Stimulated activated CD4-positive, alpha-beta T cell treated with anti-CD3 and anti-CD28 coated beads, TNF-alpha, amount 100 ng/mL, for 4 hours (primary cell): ENCODE measurements at places on chromosomes 4 and X.

DNA sequence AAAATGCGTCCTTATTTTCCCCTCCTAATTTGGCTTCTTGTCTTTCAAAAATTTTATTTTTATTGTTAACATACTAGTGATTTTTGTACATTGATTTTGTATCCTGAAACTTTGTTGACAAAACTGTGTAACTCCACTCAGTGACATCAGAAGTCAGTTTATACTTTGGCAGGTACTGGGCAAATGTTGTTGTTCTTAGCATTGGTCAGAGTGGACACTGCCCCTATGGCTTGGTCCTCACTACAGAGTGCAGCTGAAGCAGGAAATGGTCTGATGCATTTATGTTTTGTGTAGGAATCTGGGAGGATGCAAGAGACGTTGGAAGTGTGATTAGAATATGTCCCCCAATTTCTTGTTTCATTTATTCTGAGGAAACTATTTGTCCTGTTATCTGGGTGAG lies 205.5 kb upstream of the CENPE start:
- DNase-seq = no peak

DNA sequence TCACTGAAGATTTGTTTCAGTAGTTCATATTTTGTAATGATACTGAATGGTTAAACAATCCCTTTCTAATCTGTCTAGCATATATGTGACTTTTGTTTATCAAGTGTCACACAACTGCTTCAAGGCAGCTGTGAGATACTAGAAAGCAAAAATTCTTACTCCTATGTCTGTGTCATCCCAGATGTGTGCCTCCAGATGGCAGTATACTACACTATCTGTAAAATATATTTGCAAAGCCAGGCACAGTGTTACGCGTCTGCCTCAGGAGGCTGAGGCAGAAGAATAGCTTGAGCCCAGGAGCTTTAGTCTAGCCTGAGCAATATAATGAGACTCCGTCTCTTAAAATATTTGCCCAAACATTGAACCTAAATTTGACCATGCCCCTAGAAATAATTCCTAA lies 4.0 kb downstream of the NUDT10 start:
- DNase-seq = no peak

- DNase-seq = no peak
Measured at GRCh38 chr4:8585186-8585585, 5.0 kb downstream of the GPR78 start.

GRCh38 chr4:100042711-100043110 lies 92.6 kb upstream of the H2AZ1 start:
- DNase-seq = no peak

- no peak for DNase-seq
Measured at GRCh38 chr4:142554412-142554811, 291.7 kb downstream of the INPP4B start.

DNA sequence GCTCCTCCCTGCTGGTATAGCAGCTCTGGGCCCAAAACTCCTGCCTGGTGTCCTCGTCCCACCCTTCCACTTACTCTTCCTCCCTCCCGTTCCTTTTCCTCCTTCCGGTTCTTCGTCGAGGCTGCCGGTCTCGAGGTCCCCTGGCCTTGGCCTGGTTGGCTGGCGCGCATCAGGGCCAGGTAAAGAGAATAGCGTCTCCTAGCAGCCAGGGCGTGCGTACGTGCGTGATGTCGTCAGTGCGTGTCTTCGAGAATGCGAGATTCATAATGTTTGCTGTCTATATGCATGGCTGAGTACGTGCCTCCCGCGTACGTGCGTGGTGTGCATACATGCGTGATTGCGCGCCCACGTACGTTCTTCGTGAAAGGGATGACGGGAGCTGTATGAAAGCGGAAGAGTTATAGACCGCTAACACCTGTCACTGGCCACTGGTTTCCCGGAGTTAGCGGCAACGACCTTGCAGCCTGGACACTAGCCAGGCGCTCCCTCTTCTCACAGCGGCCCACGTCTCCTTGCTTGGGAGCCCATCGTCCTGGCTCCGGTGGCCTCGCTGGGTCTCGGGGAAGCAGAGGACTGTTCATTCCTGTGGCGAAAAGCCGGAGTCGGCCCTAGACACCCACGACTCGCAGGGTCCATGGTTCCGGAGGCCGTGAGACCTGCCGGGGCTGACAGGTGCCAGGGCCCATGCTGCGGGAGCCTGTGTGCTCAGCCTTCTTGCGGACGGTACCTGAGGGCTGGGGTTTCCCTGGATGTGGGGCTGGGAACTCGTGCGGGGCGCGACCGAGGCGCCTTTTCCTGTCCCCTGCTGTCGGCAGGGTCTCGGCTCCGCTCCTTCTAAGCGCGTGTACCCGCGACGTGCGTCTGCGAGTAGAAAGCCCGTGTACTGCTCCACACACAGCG lies at the start of gene EOLA1:
TSS of gene EOLA1 (plus strand) at position 392 of the 900 bp plus-strand sequence. CDS start 4,619 bp downstream, outside the sequence.
- DNase-seq = peak; percentile 57

GRCh38 chrX:39855748-39856129 lies 242.0 kb downstream of the BCOR start:
- peak; percentile 64 for DNase-seq

DNA sequence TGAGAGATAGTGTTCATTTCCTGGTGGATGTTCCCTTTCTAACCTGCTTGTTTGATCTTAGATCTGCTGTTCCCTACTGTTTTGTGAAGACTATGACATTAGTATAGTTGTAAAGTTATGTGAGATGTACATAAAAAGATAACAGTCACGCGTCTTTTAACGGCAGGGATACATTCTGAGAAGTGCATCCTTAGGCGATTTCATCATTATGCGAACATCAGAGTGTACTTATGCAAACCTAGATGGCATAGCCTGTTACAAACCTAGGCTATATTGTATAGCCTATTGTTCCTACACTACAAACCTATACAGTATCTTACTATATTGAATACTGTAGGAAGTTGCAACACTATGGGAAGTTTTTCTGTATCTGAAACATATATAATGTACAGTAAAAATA lies 50.4 kb downstream of the MCUB start:
- DNase-seq = no peak
